Hematopoietic multipotent progenitor cell treated with erythropoietin and hydrocortisone succinate and interleukin-3 and kit ligand, for 15 days (in vitro differentiated cells): ENCODE measurements at places on chromosomes 7 and 10.

DNA sequence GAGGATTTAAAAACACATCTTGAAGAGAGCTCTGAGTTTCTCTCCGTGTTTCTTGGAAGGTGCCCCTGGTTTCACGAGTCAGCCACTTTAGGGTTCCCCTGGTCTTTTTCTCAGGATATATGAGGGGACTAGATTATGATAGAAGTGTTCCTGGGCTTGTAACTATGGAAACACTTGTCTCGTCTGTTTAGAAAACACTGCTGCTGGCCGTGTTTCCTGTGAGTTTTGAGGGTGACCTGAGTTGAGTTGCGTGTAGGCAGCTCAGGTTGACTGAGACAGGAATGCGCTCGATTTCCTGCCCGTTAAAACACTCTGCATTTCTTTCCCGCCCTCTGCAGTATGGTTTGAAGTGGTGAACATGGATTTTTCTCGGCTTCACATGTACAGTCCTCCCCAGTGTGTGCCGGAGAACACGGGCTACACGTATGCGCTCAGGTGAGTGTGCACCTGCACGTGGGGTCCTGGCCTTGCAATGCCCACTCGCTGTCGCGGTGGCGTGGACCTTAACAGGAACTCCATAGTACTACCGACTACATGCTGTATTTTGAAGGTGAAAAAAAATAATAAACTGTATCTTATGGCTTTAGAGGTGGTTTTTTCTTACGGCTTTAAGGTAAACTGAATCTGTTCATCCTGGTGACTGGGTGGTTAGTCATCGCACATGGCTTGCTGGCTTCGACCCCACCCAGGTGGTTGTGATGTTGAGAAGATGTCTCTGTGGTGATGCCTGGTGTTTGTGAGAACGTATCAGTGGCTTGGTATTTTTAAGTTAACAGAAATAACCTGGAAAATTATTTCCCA, at the start of gene SUN1:
SUN1 (plus strand) TSS at position 310 of the 801 bp plus-strand sequence; CDS start at position 359, 49 bp downstream.
- DNase-seq: no peak

DNA sequence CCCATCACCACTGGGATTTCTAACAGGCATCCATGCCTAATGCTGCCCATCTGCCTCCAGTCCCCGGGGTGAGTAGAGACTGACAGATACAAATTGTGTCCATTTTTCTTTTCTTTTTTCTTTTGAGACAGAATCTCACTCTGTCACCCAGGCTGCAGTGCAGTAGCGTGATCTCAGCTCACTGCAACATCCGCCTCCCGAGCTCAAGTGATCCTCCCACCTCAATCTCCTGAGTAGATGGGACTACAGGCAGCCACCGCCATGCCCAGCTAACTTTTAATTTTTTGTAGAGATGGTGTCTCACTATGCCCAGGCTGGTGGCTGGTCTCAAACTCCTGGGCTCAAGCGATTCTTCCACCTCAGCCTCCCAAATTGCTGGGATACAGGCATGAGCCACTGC, 7.6 kb upstream of the CPN1 start:
- DNase-seq: no peak

- no peak for DNase-seq
These were observed 11.5 kb downstream of the IKZF1 start for GRCh38 chr7:50315739-50316671.

DNA sequence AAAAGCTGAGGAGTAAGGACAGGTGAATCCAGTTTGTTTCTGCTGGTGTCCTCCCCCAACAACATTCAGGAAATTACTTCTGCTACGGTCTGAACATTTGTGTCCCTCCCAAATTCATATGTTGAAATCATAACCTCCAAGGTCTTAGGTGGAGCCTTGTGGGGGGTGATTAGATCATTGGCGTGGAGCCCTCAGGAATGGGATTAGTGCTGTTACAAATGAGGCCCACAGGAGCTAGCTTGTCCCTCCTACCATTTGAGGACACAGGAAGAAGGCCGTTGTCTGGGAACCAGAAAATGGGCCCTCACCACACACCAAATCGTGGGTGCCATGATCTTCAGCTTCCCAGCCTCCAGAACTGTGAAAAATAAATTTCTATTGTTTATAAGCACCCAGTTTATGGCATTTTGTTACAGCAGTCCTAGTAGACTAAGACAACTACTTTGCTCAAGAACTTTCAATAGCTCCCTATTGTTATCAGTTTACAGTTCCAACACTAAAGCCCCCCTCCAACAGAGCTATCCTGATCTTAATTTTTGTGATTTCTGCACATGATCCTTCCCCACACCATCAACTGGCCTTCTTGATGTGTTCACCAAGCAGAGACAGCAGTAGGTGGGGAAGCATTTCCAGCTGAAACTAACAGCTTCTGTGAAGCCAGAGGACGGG, 2.1 kb upstream of the LRMDA start:
- no peak for DNase-seq

- no peak for DNase-seq
These were observed 6.8 kb downstream of the TACR2 start for GRCh38 chr10:69409968-69410367.

GRCh38 chr10:96509017-96509641, 4.6 kb downstream of the TLL2 start:
- no peak for DNase-seq

DNA sequence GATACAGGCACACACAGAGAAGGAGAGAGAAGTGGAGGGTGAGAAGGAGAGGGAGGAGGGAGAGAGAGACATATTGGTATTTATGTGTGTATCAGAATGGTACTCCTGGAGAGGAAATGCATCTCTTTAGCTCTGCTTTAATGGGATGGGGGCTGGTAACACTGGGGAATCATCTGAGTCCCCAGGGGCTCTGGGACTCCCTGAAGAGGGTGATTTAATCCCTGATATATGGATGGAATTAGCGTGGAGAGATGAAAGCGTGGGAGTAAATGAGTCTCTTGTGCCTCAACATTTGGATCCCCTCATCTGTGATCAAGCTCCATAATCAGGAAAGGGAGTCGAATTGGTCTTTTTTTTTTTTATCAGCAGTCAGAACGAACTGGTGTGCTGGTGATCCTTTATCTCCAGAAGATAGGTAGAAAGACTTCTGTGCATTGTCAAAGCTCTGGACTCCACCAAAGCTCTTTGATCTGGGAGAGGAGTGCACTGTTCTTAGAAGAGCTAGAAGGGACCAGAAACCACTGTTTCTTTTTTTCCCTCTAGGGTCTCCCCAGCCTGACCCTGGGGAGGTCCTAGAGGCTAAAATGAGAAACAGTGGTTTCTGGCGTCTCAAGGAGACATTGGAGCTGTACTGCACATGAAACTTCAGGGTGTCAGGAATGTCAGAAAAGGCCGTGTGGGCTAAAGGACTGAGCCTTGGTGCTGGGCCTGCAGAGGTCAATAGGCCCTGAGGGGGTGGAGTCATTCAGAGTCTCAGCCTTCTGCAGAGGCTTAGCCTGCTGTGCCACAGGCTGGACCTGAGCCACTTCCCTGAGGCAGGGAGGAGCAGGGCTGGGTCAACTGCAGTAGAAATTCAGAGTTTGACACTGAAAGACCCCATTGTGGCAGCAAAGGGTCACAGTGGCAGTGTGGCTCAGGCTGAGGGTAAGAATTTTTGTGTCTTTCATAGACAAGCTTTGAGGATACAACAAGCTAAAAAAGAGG, 234.4 kb upstream of the SLC26A5 start:
- no peak for DNase-seq

GRCh38 chr7:135277161-135277560, 43.5 kb downstream of the STRA8 start:
- no peak for DNase-seq
